Stimulated activated CD4-positive, alpha-beta T cell treated with anti-CD3 and anti-CD28 coated beads, Interleukin-12 subunit alpha, Interleukin-12 subunit beta, amount 100 ng/mL, for 48 hours (primary cell): ENCODE measurements at places on chromosomes 16 and 17.

GRCh38 chr17:28513476-28513875 lies 7.3 kb downstream of the FOXN1 start:
- DNase-seq: no peak

GRCh38 chr17:55433029-55433628 lies 11.5 kb upstream of the MMD start:
- no peak for DNase-seq

DNA sequence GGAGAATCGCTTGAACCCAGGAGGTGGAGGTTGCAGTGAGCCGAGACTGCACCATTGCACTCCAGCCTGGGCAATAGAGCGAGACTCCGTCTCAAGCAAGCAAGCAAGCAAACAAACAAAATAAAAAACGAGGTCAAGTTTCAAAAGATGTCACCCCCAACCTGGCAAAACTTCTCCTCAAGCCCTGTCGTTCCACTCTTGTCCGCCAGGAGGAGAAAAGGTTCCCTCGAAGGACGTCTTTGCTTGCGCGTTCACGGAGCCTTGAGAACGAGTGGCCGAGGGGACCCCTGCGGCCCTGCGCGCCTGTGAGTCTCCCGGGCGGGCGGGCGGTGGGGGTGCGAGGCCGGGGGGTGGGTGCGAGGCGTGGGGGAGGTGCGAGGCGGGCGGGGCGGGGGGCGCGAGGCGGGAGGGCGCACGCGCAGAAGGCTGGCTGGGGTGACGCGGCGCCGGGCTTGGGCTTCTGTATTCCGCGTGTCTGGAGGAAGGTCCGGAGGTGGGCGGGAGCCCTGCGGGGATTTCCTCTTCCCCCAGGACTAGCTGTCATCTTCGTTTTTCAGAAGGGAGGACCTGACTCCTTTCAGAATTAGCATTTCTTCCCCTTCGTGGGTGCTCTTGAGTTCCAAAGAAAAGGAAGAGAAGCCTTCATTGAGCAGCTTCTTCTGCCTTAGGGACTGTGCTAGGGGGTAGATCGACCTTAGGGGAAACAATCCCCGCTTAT lies 3.7 kb downstream of the SLC52A1 start:
- DNase-seq: peak; percentile 88

DNA sequence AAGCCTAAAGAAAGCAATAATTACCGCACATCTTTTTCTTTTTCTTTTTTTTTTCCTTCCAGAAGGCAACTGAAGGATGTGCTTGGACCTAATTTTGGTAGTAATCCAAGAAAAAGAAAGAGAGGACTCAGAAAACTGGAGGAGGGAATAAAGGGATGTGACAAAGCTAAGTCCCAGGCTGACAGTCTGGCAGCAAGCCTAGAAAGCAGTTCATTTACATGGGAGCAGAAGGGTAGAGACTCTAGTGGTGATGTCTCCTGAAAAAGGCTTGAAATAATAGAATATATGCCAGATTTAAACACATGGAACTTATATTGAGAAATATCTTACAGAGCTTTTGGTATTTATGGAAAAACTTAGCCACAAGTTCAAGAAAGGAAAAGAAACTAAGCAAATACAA lies 101.0 kb upstream of the SHISA6 start:
- DNase-seq: no peak

DNA sequence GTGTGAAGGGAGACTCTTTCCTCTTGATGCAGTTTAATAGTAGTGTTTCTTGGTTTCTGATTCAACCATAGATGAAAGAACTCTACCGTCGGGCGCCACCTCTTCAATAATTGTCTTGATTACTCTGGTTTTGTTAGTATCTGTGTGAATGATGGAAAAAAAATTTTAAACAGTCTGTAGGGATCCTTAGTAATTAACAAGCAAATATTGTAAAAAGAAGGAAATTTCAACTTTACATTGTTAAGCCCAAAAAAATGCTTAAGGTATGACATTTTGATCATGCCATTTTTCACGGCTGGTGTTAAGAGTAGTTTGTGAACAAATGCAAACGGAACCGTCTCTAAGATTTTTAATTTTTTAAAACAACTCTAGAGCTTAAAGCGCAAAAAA lies 4.1 kb downstream of the KRT10 start:
- no peak for DNase-seq

DNA sequence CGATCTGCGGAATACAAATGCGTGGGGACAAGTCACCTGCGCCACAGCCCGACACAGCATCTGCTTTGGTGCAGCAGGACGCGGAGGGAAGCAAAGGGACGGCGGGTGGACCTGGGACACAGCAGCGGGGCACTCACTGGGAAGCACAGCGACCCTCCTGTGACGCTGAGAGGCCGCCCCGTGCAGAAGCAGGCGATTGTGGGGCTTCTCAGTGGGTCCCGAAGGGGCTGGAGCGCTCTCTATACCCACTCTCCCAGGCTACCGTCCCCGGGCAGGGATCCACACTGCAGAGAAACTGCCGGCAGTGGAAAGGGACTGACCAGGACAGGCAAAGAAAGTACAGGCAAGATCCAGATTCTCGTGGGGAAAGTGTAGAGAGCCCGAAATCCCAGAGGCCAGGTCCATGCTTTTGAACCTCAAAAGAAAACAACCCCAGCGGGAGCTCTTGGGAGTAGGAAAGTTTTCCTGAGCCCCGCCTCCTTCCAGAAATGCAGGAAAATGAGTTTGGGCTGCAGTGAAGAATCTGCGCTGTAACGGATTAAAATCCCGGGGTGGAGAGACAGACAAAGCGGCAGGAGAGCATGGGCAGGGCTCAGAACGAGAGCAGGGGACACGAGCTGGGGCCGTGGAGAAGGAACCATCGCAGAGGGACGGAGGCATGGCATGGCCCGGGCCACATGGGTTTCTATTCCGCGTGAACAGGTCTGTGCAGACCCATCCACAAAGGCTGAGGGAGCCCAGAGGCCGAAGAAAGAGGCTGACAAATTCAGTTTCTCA lies 12.7 kb downstream of the COX4I1 start:
- DNase-seq: no peak

GRCh38 chr17:3885271-3885670 lies 7.6 kb downstream of the CAMKK1 start:
- no peak for DNase-seq

GRCh38 chr16:70612931-70613330 lies 33.4 kb upstream of the IL34 start:
- no peak for DNase-seq

GRCh38 chr17:41594363-41594915 lies 7.7 kb upstream of the KRT14 start:
- DNase-seq: no peak

DNA sequence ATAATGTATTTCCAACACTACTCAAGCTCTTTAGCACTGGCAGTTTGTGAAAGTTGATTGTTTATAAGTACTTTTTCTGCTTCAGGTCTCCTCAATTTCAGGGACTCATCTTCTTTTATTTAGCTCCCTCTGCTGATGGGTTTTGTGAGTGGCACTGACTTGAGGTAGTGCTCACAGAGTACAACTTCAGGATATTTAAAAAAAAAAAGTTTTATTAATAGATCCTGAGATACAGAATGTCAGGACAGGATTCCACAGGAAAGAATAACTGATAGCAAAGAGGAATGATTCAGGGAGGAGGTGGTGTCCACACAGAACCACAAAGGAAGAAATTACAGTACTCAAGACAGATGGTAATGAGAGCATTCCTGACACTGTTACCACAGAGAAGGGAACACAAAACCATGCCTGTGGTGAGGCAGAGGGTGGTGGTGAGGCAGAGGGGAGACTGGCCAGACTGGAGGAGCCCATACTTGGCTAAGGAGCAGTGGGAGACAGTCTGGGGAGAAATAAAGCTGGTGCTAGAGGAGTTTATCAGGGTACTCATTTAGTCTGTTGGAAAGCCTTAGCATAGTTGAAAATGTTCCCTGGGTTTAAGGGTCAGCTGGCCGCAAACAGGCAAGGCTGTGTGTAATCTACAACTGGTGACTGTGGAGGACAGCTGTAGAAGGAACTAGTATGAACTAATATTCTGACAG lies 63.7 kb downstream of the SPAG9 start:
- no peak for DNase-seq

- no peak for DNase-seq
Measured at GRCh38 chr16:66706506-66706880, 9.9 kb upstream of the CMTM4 start.

DNA sequence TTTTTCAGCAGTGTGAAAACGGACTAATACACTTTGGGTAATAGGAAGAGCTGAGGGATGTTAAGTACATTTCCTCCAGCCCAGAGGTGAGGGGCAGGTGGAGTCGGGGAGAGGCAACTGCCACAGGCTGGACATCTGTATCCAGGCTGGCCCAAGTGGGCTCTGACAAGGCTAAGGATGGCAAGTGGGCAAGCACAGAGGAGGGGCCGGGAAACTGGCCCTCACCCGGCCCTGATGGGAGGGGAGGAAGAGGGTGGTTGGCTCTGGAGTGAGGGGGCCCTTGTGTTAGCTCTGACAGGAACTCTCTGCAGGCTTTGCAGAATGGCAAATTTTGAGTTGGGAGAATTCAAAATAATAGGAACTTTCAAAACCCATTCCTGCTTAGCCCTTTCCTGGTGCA lies 251.0 kb upstream of the TNRC6C start:
- DNase-seq: no peak

DNA sequence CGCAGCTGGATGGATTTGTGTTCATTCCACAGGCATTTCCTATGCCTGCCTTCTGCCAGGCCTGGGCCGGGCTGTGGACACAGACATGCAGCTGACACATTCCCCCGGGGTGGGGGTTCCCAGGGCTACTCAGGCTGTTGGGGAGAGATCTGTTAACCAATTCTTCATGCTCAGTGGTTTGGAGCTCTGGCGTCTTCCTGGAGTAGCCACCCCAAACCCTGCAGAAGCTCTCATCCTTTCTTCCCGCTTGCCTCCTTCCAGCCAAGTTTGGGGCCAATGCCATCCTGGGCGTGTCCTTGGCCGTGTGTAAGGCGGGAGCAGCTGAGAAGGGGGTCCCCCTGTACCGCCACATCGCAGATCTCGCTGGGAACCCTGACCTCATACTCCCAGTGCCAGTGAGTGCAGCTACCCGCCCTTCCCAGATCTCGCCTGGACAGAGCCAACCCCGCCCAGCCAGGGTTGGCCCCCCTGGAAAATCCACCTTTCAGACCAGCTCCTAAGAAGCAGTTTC lies 2.6 kb downstream of the ENO3 start:
- DNase-seq: no peak

DNA sequence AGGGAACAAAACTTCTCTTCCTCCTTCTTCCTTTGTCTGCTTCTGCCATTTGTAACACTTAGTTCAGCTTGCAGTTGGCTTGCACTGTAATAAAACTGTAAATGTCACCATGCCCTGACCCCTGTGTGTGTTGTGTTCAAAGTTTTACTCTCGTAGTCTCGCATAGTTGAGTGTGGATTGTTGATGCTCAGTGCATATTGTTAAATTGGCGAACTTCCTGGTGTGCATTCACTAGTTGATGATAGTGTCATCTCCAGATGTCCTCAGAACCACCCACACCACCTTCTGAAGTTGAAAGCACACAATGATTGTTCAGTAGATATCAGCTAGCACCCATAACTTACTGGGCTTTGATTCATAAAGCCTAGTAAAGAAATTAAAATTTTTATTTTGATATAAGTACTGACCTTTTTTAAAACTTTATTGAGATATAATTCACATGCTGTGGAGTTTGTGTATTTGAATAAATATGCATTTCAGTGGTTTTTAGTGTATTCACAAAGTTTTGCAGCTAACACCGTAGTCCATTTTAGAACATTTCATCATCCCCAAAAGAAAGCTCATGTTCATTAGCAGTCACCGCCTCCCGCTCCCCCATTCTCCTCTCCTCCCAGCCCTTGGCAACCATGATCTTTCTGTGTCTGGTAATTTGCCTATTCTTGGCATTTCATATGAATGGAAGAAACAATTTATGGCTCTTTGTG lies 25.0 kb downstream of the USP10 start:
- DNase-seq: peak; percentile 19

DNA sequence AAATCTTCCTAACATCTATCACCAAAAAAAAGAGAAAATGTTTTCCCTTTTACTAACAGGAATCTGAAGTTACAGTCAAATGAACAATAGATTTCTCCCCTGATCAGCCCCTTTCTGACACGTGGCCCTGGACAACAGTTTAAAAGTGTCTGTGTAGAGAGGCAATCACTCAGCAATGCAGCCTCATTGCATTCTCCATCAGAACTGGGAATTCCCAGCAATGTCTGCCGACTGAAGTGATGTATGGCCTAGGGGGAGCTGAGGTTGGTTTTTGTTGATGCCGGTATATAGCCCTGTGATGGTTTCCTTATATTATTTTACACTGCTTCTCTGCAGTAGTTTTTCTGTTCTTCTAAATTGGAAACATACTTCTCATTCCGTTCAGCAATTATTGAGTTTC lies 904.3 kb upstream of the CDH8 start:
- no peak for DNase-seq

DNA sequence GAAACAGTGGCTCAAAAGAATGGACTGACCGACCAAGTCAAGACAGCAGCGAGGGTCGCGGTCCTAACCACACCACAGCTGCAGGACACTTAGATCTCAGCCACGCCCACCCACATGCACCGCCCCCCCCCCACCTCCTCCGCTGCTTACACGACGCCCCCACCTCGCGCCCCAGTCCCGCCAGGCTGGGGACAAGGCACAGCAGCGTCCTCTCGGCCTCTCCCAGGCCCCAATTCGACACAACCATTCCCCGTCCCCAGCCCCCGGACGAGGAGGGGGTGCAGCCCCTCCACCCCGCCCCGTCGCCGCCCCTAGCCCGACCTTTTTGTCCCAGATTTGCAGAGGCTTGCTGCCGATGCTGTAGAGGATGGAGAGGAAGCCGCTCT lies 477 bp downstream of the CFAP20 start:
- no peak for DNase-seq

DNA sequence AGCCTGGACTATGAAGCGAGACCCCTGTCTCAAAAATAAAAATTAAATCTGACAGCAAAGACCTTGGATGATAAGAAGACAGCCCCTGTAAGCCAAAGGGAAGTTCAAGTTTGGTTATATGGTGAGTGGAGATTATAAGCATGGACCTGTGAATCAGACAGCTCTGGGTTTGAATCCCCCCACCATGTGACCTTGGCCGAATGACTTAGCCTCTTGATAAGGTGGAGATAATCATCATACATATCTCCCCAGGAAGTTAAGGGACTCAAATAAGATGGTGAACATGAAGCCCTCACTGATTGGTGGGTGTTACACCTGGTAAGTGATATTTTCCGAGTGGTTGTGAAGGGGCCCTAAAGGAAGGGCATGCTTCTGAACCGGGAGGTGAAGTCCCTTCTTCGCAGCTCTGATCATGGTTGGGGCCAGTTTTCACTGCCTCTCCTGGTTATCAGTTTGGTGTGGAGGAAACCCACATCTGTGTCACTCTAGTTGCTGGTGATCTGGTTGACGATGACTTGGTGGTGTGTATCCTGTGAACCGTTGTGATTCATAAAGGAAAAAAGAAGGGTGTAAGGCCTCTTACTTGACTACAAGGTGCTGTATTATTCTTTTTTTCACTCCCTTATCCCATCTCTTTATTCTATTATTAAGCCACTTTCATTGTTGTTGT lies 61.7 kb upstream of the CLEC18A start:
- peak; percentile 1 for DNase-seq

GRCh38 chr16:89775223-89775622 lies 41.2 kb downstream of the FANCA start:
- DNase-seq: no peak

GRCh38 chr17:78412403-78412802 lies 34.0 kb downstream of the PGS1 start:
- peak; percentile 44 for DNase-seq
